ENCODE measurements at places on chromosomes 2 and 18.
A peak's percentile ranks its signal among the peaks of the same experiment; 100 is the strongest.

DNA sequence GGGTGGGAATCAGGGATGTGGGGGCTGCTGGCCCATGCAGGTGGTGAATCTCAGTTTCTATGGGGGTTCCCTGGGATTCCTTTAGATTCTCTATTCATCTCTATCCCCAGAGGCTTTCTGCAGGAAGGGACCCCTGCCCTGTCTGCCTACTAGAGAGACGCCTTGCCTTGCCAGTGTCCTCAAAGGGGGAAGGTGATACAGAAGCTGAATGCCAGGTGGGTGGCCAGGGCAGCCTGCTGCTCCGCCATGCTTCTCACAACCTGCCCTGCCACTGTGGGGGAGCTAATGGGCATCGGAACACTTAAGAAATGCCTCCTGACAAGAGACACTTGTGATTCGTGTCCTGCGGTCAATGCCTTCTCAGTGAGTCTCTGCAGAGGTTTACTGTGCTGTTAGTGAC lies 368.4 kb downstream of the EN1 start:
- no peak for DNase-seq

- no peak for DNase-seq
Observed at GRCh38 chr18:21472741-21473140, 127.8 kb downstream of the ESCO1 start.

- DNase-seq: no peak
Observed at GRCh38 chr2:176284461-176285049, 15.3 kb downstream of the MTX2 start.

GRCh38 chr18:79600596-79600995 lies 79.0 kb upstream of the CTDP1 start:
- DNase-seq: no peak

- peak; percentile 93 for DNase-seq
Observed at GRCh38 chr2:105454801-105455485, 56.1 kb upstream of the FHL2 start.

- no peak for DNase-seq
Observed at GRCh38 chr2:239831001-239831731, 194.0 kb downstream of the NDUFA10 start.

DNA sequence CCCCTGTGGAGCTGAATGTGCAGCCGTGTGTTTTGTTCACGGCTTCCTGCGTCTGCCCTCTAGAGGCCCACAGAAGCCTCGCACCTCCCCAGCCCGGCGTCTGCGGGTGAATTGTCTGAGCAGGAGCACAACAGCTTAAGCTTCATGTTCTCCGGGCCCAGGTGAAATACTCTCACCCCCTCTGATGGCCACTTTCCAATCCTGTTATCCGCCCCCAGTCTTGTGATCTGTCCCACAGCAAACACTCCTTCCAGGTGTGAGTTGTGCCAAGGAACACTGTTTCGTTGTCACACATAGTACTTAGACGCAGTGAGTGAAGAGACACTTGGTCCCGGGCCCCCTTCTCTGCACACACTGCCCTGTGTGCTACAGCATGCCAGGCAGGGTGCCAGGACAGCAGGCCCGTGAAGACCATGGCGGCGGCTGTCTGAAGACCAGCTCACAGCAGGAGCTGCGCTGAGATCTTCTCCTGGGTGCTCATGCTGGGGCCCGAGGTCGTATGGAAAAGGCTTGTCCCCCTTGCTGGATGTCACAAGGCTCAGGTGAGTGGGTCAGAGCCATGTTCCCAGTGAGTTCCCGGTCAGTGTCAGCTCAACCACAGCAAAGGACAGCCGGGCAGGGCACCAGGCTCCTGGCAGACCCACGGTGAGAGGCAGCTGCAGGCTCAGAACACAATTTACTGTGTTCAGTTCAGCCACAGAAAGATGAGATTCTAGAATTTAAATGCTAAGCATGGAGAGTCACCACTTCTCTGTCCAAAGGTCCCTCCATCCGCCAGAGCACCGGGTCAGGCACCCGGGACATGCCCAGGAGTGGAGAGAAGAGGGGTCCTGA lies 6.8 kb upstream of the PXDN start:
- peak; percentile 80 for DNase-seq

- peak; percentile 15 for DNase-seq
Observed at GRCh38 chr2:191215666-191216065, 29.5 kb upstream of the MYO1B start.

- DNase-seq: peak; percentile 83
Observed at GRCh38 chr18:60044290-60045006, 144.7 kb downstream of the PMAIP1 start.

- DNase-seq: no peak
Observed at GRCh38 chr18:79489899-79490625, 94.3 kb downstream of the NFATC1 start.

GRCh38 chr2:32904751-32905150 lies 42.0 kb upstream of the LTBP1 start:
- no peak for DNase-seq

DNA sequence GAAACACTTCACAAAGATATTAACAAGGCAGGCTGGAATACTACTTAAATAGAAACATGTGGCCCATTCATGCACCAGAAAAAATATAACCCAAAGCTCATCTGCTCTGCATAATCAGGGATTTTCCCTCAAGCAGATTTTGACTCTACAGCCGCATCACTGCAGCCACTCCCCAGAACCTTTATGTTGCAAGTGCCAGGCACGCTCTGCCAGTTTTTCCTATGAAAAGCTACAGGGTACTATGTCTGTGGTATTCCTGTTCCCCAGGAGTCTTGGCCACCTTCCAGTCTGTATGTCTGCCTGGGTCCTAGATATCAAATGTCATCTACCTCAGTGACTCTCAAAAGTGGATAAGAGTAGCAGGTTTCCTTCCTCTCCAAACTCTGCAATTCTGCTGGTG lies 3.8 kb downstream of the COA5 start:
- no peak for DNase-seq

DNA sequence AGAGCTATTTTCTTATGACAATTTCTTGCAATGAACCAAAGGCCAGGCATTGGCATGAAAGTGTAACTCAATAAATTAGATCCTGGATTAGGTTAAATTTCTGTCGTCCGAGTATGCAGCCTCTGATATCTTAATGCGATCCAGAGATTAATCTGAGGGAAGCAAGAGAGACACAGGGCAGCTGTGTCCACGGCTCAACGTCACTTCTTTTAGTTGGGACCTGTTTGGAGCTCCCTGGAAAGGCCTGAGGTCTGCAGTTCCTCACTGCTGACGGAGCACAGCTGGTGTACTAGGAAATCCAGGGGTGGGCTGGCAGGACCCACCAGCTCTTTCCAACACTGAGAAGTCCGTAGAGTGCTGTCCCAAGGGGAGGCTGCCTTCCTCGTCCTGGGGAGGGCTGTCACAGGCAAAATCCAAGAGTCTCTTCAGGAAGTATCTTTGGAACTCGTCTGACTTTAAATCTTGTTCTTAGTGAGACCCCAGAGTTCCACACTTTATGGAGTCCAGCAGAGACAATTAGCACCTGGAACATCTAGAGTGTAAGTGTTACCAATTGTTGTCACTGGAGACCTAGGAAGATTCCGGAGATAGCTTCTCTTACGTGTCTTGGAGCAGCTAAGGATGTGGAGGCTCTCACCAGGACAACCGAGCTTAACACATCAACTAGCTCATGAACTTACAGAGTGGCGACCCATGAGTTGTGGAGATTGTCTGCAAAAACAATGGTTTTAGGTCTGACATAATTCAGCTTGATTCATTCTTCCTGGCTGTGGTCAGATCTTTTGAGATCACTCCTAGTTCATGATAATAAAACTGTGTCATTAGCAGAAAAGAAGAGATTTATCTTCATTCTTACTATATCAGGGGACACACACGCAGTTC lies 173.7 kb downstream of the ACKR3 start:
- DNase-seq: peak; percentile 94

DNA sequence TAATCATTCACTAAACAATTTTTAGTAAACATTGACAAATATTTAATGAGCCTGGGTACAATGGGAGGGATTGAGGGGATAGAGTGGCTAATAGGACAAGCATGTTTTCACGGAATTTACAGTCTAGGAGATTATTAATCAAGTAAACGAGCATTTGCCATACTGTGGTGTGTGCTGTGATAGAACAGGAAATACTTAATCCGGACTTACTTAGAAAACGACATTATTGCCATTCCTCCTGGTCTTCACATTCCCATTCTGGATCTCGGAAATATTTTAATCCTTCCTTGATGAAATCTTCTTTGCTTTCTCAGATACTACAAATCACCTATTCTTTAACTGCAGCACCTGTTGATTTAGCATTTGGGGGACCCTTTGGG lies 905 bp downstream of the TTLL4 start:
- peak; percentile 22 for DNase-seq

DNA sequence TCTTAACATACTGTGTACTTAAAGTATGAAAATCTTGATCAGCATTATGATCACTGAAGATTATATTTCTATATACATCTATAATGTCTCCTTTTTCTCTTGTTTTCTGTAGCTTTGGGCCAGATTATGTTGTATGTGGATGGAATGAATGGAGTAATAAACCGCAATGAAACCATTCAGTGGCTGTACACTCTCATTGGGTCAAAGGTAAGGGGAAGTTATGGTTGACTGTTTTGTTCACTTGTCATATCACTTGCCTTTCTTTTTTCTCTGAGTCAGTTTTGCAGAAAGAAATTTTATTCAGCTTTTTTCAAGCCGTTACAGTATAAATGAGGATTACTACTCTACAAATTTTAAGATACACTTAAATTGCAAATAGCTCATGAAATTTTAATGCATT lies 252.5 kb downstream of the TPGS2 start:
- DNase-seq: no peak

- no peak for DNase-seq
Observed at GRCh38 chr2:100202567-100202966, 60.2 kb upstream of the AFF3 start.

- DNase-seq: no peak
Observed at GRCh38 chr2:80573950-80574349, 269.4 kb upstream of the LRRTM1 start.

- DNase-seq: peak; percentile 73
Observed at GRCh38 chr18:27887711-27888495, 289.0 kb downstream of the CDH2 start.

- peak; percentile 55 for DNase-seq
Observed at GRCh38 chr18:59760212-59760611, 63.0 kb upstream of the CCBE1 start.

DNA sequence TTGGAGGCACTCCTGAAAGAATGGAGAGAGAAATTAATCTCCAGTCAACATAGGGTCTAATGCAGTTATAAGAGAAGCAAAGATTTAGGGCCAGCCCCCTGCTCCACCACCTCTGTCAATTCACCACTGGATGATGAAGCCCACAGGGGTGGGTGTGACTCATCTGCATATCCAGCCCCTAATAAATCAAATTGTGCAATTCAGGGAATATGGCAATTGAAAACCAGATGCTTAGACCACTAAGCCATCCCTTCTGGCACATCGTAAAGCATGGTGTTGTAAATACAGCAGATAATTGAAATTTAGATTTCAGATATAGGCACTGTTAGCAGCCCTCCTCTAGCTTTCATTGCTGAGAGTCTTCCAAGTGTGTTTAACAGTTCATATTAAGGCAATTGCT lies 541.4 kb downstream of the PARD3B start:
- no peak for DNase-seq

GRCh38 chr2:221818616-221819320 lies 246.7 kb upstream of the EPHA4 start:
- no peak for DNase-seq

DNA sequence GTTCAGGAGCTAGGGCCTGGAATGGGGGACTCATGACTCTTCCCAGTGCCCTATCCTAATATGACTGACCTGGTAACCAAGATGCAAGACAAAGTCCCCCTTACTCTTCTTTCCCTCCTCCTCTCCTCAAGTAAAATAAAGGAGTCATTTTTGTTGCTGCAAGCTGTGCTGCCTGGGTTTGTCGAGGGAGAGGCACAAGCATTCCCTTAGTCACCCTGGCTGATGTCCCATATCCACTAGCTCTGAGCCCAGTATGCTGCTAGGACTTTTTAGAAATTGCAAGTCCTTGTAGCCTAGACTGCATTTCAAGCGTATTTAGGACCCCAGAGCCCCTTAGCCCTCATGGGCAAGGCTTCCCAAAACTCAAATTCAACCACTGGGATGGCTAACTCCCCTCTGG lies 338.5 kb upstream of the SETBP1 start:
- peak; percentile 87 for DNase-seq

DNA sequence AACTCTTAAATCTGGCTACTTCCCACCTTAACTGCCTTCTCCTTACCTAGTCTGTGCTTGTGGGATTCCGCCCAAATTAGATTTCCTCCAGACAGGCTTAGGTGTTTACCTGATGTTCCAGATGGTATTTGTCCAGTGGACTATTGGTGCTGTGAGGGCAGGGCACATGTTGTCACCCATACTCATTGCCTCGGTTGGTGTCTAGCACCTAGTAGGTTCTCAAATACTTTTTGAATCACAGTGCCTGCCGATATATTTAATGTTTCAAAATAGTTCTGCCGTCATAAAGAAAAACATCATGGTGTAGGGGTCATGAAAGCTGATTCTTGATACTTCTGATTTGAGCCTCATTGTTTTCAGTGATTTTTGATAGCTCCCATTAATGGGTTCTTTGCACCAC lies 1.1 kb downstream of the SEPTIN2 start:
- DNase-seq: no peak

DNA sequence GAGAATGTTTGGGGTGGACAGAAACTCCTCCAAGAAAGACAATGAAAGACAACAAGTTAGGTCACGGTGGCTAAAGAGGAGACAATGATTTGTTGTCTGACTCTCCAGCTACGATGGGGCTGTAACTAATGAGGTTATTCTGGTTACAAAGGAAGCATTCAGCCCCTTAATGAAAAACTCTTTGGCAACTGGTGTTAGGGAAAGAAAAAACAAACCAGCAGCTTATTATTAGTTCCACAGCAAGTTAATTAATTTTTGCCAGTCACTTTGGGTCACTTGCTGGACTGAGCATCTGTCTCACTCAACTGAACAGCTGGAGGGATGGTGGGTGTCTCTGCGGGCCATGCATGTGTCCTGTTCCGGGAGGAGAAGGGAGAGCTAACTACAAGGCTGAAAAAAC lies 263.7 kb downstream of the ALK start:
- no peak for DNase-seq

DNA sequence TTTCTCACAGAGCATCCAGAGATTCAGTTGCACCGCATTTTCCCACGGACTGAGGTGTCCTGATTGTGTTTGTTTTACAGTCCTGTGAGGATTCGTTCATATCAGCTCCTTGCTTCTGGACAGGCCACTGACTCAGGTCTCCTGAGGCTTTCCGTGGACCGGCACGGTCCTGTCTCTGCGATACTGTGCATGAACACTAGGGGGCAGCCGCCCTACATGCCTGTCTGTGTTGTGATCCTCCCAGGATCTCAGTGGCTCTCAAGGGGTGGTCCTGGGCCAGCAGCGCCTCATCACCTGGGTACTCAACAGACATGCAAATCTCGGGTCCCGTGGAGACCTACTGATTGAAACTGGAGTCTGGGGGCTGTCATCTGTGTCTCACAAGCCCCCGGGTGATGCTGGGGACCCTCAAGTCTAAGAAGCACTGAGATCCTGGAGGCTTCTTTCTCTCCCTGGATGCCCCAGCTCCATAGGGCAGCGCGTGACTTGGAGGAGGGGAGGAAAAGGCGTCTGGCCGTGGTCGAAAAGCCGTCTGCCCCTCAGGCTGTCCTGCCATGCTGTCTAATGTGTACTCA lies 28.9 kb downstream of the IL1R2 start:
- peak; percentile 78 for DNase-seq

All from M059J (cell line).